Progenitor cell of endocrine pancreas (in vitro differentiated cells): ENCODE measurements at places on chromosomes 1 and 21. TPM values are rescaled to one million over a fixed set of nuclear protein-coding genes. Genes with fewer than 3 reads are reported as not detected.

USP33 gene
- total RNA-seq = 89.1 and 92.2 TPM in 2 replicates

GRCh38 chr1:57474137-57474750, 50.4 kb upstream of the DAB1 start:
- no peak for DNase-seq
- H3K4me1 ChIP-seq = no peaks in the 10 kb centered on the region
- no peaks in the 10 kb centered on the region for H3K27me3 ChIP-seq
- H3K27ac ChIP-seq = no peak overlapping the region

DNA sequence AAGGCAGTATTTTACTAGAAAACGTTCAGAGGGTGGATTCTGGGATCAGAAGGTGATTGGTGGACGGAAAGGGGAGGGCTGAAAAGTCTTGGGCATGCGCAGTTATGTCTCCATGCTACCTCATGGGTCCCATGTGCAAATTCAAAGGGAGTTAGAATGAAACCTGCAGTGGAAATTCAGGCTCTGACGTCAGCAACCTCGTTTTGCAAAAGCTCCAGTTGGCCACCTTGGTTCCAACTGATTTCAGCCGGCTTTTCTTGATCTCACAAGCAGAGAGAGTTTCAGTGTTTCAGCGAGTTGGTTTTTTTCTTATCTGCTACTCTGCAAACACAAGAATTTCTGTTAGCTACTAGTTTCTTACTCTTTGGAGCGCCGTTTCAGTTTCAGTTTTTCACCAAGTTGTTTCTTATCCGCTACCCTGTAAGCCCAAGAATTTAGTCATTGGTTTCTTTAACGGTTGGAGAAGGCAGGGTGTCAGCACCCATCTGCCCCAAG, 69.8 kb upstream of the PGBD5 start:
- DNase-seq = no peak
- H3K27ac ChIP-seq = no peak overlapping the region
- peaks cover 12% of the 10 kb centered on the region for H3K27me3 ChIP-seq

TNFRSF14 gene
- total RNA-seq = 0.41 and 0.75 TPM in 2 replicates

VSIG8 gene
- 0.20 TPM in 1 of 2 replicates, not detected in the other for total RNA-seq

DNA sequence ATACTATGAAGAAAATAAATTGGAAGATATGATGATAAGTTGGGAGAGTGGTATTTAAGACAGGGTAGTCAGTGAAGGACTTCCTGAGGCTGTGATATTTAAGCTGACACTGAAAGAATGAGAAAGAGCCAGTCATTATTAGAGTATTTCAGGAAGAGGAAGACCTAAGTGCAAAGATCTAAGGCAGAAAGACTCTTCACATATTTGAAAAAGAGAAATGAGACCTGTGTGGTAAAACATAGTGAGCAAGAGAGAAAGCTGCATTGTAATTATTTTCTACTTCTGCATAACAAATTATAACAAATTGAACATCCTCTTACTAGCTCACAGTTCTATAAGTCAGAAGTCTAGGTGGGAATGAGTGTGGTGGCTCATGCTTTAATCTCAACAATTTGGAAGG, 34.6 kb upstream of the DOCK7 start:
- peaks cover 30% of the 10 kb centered on the region for H3K4me1 ChIP-seq
- no peak overlapping the region for H3K4me3 ChIP-seq
- no peak overlapping the region for H3K27ac ChIP-seq
- no peak for DNase-seq
- no peaks in the 10 kb centered on the region for H3K36me3 ChIP-seq

- H3K27me3 ChIP-seq = no peaks in the 10 kb centered on the region
- no peak for DNase-seq
- peaks cover 1% of the 10 kb centered on the region for H3K36me3 ChIP-seq
- H3K4me3 ChIP-seq = no peak overlapping the region
- H3K4me1 ChIP-seq = no peaks in the 10 kb centered on the region
These were observed 673.6 kb upstream of the NR5A2 start for GRCh38 chr1:199353906-199354305.

C1QC gene
- total RNA-seq = not detected in 2 replicates

GRCh38 chr1:222911866-222912265, 97.0 kb downstream of the DISP1 start:
- no peak overlapping the region for H3K4me3 ChIP-seq
- peaks cover 15% of the 10 kb centered on the region for H3K4me1 ChIP-seq
- no peaks in the 10 kb centered on the region for H3K27me3 ChIP-seq
- no peak overlapping the region for H3K27ac ChIP-seq
- H3K36me3 ChIP-seq = no peaks in the 10 kb centered on the region
- DNase-seq = no peak

GJA9 gene
- not detected in 2 replicates for total RNA-seq

PGLYRP3 gene
- not detected in 2 replicates for total RNA-seq

GRCh38 chr1:210647406-210648333, 319.0 kb downstream of the HHAT start:
- H3K27me3 ChIP-seq = no peaks in the 10 kb centered on the region
- no peak overlapping the region for H3K4me3 ChIP-seq
- DNase-seq = no peak

- no peak overlapping the region for H3K27ac ChIP-seq
- peaks cover 14% of the 10 kb centered on the region for H3K4me1 ChIP-seq
- no peak overlapping the region for H3K4me3 ChIP-seq
- H3K27me3 ChIP-seq = peaks cover 33% of the 10 kb centered on the region
- H3K36me3 ChIP-seq = no peaks in the 10 kb centered on the region
These were observed 142.0 kb upstream of the COA6 start for GRCh38 chr1:234231061-234231892.

ARHGEF19 gene
- total RNA-seq = 146 and 151 TPM in 2 replicates

LAMTOR5 gene
- total RNA-seq = 99.8 and 101 TPM in 2 replicates

- H3K27me3 ChIP-seq = peaks cover 6% of the 10 kb centered on the region
- no peak overlapping the region for H3K4me3 ChIP-seq
- no peak for DNase-seq
- H3K4me1 ChIP-seq = peaks cover 7% of the 10 kb centered on the region
- no peaks in the 10 kb centered on the region for H3K36me3 ChIP-seq
These were observed 8.3 kb downstream of the RCAN1 start for GRCh38 chr21:34606621-34607020.

FAM163A gene
- total RNA-seq = 1.1 and 1.5 TPM in 2 replicates

GRCh38 chr1:80064524-80064923, 1058.0 kb upstream of the ADGRL4 start:
- peaks cover 3% of the 10 kb centered on the region for H3K4me1 ChIP-seq
- DNase-seq = no peak
- H3K36me3 ChIP-seq = no peaks in the 10 kb centered on the region
- no peaks in the 10 kb centered on the region for H3K27me3 ChIP-seq
- no peak overlapping the region for H3K27ac ChIP-seq

GRCh38 chr1:148318904-148319242, 164.2 kb downstream of the PPIAL4G start:
- DNase-seq = no peak
- peaks cover 54% of the 10 kb centered on the region for H3K27me3 ChIP-seq
- no peak overlapping the region for H3K27ac ChIP-seq
- no peaks in the 10 kb centered on the region for H3K36me3 ChIP-seq

DNA sequence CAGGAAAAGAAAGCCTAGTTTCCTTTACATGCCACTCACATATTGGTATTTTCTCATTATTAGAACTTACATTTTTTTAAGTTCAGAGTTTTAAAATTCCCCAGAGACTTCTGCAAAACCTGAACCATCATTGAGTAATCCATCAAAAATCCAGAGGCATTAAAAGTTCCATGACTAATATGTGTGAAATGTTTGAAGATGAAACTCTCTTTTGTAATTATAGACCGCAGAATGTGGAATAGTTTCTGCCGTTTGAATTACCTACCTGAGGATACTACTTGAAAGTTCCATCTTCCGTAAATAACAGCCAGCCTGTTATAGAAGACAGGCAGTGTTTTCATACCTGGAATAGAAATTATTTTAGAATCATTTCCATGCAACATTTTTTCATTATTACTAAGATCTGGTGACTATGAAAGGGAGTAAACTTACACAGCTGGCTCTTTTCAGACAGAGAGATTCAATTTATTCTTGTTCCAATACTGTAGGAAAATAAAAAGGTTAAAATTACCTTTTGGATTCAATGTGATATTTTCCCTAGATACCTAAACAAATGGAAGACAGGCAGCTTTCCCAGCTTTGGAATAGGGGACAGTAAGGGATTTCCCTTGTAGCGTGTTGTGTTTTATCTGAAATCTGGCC, 131.4 kb downstream of the ST6GALNAC5 start:
- H3K27ac ChIP-seq = no peak overlapping the region
- no peak for DNase-seq
- H3K4me3 ChIP-seq = no peak overlapping the region
- H3K27me3 ChIP-seq = no peaks in the 10 kb centered on the region
- H3K36me3 ChIP-seq = peaks cover 1% of the 10 kb centered on the region
- H3K4me1 ChIP-seq = peaks cover 12% of the 10 kb centered on the region

HTR1D gene
- total RNA-seq = 0.20 and 0.31 TPM in 2 replicates

- H3K27me3 ChIP-seq = peaks cover 19% of the 10 kb centered on the region
- H3K27ac ChIP-seq = peak overlapping the region; percentile 27
- peaks cover 3% of the 10 kb centered on the region for H3K4me1 ChIP-seq
- no peaks in the 10 kb centered on the region for H3K36me3 ChIP-seq
These were observed 24.1 kb downstream of the FAM163A start for GRCh38 chr1:179767177-179767581.

GRCh38 chr1:2518528-2518927, 7.9 kb downstream of the PANK4 start:
- H3K27ac ChIP-seq = no peak overlapping the region
- no peak overlapping the region for H3K4me3 ChIP-seq
- no peaks in the 10 kb centered on the region for H3K27me3 ChIP-seq
- H3K36me3 ChIP-seq = peaks cover 3% of the 10 kb centered on the region
- no peaks in the 10 kb centered on the region for H3K4me1 ChIP-seq

DNA sequence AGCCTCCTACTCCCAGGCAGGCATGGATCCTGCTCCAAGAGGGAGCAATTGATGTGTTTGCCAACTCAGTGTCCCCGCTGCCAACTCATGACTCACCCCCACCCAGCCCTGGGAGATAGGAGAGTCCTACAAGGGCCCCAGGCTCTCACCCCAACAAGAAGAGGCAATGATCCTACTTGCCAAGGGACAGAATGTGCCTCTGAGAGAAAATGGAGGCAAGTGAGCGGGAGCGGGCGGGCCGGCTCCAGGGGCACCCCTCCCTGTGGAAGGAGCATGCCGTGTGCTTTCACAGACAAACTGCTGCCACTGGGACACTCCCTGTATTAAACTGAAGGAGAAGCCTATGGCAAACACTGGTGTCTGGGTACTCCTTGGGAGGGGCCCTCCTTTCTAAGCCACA, 16.7 kb downstream of the PKP1 start:
- peaks cover 2% of the 10 kb centered on the region for H3K4me1 ChIP-seq
- peaks cover 36% of the 10 kb centered on the region for H3K27me3 ChIP-seq
- no peaks in the 10 kb centered on the region for H3K36me3 ChIP-seq

DNA sequence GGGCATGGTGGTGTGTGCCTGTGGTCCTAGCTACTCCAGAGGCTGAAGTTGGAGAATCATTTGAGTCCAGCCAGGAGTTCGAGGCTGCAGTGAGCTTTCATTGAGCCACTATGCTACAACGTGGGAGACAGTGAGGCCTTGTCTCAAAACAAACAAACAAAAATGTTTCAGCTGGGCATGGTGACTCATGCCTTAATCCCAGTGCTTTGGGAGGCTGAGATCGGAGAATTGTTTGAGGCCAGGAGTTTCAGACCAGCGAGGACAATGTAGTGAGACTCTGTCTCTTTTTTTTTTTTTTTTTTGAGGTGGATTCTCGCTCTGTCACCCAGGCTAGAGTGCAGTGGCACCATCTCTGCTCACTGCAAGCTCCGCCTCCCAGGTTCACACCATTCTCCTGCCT, 5.0 kb upstream of the RPL5 start:
- H3K4me3 ChIP-seq = no peak overlapping the region
- DNase-seq = no peak
- H3K4me1 ChIP-seq = peaks cover 9% of the 10 kb centered on the region
- H3K36me3 ChIP-seq = no peaks in the 10 kb centered on the region
- no peaks in the 10 kb centered on the region for H3K27me3 ChIP-seq

GRCh38 chr21:23960769-23961168, 1646.5 kb downstream of the MRPL39 start:
- no peaks in the 10 kb centered on the region for H3K27me3 ChIP-seq
- H3K27ac ChIP-seq = no peak overlapping the region
- DNase-seq = no peak

- peaks cover 1% of the 10 kb centered on the region for H3K4me1 ChIP-seq
- H3K27ac ChIP-seq = no peak overlapping the region
- peak overlapping the region; percentile 58 for H3K4me3 ChIP-seq
- H3K27me3 ChIP-seq = peaks cover 41% of the 10 kb centered on the region
- H3K36me3 ChIP-seq = no peaks in the 10 kb centered on the region
These were observed 31.5 kb downstream of the CHD5 start for GRCh38 chr1:6148497-6149241.

GRCh38 chr1:58888833-58889232, 105.0 kb upstream of the JUN start:
- no peak overlapping the region for H3K27ac ChIP-seq
- H3K36me3 ChIP-seq = no peaks in the 10 kb centered on the region
- DNase-seq = no peak
- no peak overlapping the region for H3K4me3 ChIP-seq
- peaks cover 44% of the 10 kb centered on the region for H3K4me1 ChIP-seq

- peak overlapping the region; percentile 45 for H3K27ac ChIP-seq
- no peak for DNase-seq
- no peaks in the 10 kb centered on the region for H3K36me3 ChIP-seq
- peaks cover 27% of the 10 kb centered on the region for H3K4me1 ChIP-seq
- H3K27me3 ChIP-seq = peaks cover 86% of the 10 kb centered on the region
These were observed 3.4 kb downstream of the LHX9 start for GRCh38 chr1:197920414-197921117.

C1QB gene
- total RNA-seq = not detected in 2 replicates

DNA sequence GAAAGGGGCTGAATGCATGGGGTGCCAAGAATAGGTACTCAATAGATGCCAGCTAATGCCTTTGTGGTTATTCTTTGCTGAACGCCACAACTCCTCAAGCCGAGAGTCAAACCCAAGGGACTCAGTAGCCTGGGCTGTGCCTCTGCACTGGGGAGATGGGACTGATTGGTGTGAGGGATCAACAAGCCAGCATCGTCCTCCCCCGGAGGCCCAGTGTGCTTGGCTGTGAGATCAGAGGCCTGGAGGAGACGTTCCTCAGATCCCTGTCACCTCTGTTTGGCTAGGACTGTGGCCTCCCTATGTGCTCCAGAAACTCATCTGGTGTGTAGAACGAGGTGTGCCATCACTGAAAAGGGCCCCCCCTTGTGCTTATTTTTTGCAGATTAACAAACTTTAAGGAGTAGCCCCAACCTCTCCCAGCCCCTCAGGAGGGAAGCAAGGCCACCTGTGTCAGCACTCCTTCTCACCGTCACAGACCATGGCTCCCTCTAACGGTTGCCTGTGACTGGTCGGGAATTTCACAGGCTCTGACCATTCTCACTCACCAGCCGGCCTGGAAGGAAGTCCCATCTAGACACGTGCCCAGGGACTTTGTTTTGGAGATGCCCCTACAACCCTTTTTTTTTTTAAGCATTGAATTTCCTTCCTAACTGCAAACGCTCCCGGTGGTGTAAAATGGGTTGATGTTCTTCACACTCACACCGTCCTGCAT, 194.0 kb upstream of the VAMP3 start:
- H3K4me3 ChIP-seq = no peak overlapping the region
- no peak overlapping the region for H3K27ac ChIP-seq
- H3K27me3 ChIP-seq = no peaks in the 10 kb centered on the region
- H3K36me3 ChIP-seq = no peaks in the 10 kb centered on the region
- no peak for DNase-seq

STYXL2 gene
- total RNA-seq = 0.09 TPM in 1 of 2 replicates, not detected in the other

- H3K36me3 ChIP-seq = peaks cover 16% of the 10 kb centered on the region
- DNase-seq = no peak
These were observed 134.5 kb downstream of the LIPI start for GRCh38 chr21:14076143-14076806.

RPL5 gene
- 1,364 and 1,423 TPM in 2 replicates for total RNA-seq
